ENCODE measurements at places on chromosomes 6 and 20. TPM values are rescaled to one million over a fixed set of nuclear protein-coding genes. Genes with fewer than 3 reads are reported as not detected.

GRCh38 chr6:33154349-33154748, 37.9 kb downstream of the COL11A2 start:
- no peak for DNase-seq

Gene ZCCHC3
- 15.8 TPM for total RNA-seq

Gene RIPPLY2
- total RNA-seq, result 0.51 TPM

- DNase-seq, result no peak
These were observed 67.1 kb upstream of the ADGRF1 start for GRCh38 chr6:47109281-47109680.

DNA sequence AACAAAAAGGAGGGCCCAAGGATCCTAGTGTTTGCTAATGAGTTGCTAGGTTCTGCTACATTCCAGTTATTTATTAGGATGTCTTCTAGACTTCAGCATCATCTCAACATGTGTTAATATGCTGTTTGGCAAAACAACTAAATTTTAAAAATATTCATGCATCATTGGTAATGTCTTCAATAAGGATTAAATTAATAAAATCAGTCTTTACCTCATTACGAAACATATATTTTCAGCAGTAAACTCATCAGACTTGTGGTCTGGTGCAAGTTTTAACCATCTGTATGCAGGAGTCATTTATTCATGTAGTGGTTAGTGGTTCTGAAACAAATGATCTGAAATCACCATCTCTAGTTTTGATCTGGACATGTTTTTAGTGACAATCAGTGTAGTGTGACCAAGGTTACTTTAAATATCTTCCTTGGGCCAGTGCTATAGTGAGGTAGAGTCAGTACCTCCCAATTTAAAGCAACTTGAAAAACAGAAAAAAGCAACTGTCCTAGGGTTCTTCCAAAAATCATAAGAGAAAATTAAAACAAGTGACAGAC, 85.0 kb upstream of the KCNK16 start:
- no peak for DNase-seq

Gene SCRT2
- not detected for total RNA-seq

Gene SLC35D3
- total RNA-seq, result not detected

DNA sequence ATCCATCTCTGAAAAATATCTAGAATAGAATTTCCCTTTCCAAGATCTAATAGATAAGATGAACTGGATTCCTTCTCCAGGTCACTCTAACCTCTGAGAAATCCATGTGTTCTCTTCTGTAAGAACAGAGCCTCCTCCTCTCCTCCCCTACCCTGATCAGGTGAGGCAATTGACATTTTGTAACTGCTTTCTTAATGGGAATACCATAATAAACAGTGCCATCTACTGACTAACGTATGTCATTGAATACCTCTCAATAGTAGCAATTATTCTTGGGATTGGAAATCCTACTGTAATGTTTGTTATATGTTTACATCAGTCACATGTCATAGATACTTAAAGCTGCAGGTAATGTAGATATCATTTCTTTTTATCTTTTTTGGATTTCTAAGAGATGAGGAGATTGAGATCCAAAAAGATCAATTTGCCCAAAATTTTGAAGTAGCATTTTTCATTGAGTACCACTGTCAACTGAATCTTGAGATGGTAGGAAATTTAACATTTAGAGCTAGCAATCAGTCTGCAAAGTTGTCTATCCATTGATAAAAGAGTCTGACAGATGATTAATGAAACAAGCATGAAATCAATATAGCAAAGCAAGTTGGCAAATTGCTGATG, 365.8 kb upstream of the HSF2 start:
- peak; percentile 68 for DNase-seq

- no peak for DNase-seq
These were observed 4.5 kb downstream of the IYD start for GRCh38 chr6:150373260-150373701.

- DNase-seq, result no peak
These were observed 158.4 kb upstream of the MYLIP start for GRCh38 chr6:15970517-15970916.
